ENCODE measurements at places on chromosomes 3 and 15.

GRCh38 chr15:70203981-70204560 lies 106.4 kb upstream of the TLE3 start:
- no peak for DNase-seq

- no peak for DNase-seq
Observed at GRCh38 chr3:18775501-18775900, 350.4 kb upstream of the SATB1 start.

DNA sequence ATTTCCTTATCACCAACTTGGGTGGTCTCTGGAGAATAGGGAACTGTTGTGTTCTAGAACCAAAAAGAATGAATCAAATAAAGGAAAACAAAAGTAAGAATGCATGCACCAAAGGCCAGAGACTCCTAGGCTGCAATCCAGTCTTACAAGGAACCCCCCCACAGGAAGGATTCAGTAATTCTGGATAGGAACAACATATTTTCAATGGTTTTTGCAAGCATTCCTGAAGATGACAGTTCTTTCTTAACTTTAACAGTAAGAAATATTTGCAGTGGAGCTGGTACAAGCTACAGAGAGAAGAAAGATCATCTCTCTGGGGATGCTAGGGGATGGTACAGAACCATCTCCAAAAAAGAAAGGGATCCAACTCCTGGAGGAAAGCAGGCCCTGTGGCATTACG lies 116.2 kb upstream of the CHRM5 start:
- DNase-seq: no peak

GRCh38 chr3:29527246-29527645 lies 246.4 kb downstream of the RBMS3 start:
- DNase-seq: no peak

DNA sequence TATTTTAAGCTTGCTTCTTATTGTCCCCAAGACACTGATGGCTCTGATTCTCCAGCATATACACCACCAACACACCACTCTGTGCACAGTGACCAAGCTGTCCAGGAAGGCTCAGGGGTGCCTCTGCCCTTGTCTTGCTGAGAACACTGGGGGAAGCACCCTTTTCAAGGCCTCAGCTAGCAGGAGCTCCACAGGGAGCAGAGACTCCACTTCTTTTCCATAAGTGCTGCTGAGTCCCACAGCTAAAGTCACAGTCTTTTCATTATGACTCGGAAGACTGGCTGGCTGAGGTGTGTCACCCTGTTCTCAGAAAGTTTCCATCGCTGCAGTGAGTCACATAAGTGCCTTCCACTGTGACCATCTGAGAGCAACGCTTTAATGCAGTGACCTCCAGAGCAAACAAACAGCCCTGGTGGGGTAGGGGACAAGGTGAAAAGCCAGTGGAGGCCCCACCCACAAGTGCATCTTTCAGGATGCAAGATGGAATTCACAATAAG lies 226.9 kb upstream of the CHRNA7 start:
- DNase-seq: no peak

- DNase-seq: no peak
Observed at GRCh38 chr15:43266386-43266785, 342 bp downstream of the TGM5 start.

GRCh38 chr3:37093481-37093880 lies 80.9 kb downstream of the LRRFIP2 start:
- DNase-seq: no peak

All from iPS-NIHi11 (cell line).